ENCODE measurements at places on chromosomes 16 and 17.

DNA sequence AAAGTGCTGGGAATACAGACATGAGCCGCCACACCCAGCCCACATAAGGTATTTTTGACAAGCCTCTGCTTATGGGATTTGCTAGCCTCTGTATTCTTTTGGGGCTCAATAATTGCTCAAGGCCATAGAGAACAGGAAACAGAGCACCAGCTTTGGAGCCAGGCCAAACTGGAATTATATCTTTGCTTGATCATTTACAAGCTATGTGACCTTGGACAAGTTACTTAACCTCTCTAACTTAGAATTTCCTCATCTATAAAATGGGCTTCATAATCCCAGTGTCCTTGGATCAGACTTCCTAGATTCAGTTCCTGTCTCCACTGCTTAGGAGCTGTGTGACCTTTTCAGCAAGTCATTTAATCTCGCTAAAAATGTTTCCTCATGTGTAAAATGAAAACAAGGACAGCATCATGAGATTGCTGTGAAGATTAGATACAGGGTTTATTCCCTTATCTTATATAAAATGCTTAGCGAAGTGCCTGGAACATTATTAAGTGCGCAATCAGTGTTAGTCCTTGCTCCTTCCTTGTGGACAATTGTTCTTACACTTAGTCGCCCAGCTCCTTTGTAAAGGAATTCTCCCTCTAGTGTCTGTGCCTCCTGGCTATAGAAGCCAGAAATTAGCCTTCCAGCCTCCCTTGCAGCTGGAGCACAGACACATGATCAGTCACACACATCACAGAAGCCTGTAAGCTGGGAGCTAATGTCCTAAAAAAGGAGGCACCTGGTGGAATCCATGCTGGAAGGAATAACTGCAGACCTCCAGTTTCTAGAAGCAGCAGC lies 16.6 kb downstream of the KRT9 start:
- no peak for DNase-seq

- DNase-seq: no peak
Observed at GRCh38 chr16:85675251-85675874, 13.4 kb downstream of the GINS2 start.

GRCh38 chr17:57084361-57084801 lies 665 bp upstream of the AKAP1 start:
- DNase-seq: no peak

- no peak for DNase-seq
Observed at GRCh38 chr16:83953796-83954576, 946 bp downstream of the OSGIN1 start.

GRCh38 chr17:76382351-76382802 lies 2.0 kb upstream of the SPHK1 start:
- peak; percentile 23 for DNase-seq

All from stimulated activated CD8-positive, alpha-beta memory T cell treated with anti-CD3 and anti-CD28 coated beads, Interleukin-7, amount 100 ng/mL, for 48 hours (primary cell).